ENCODE measurements at places on chromosomes 13 and 19.

GRCh38 chr19:869245-870177 lies 10.0 kb downstream of the CFD start:
- no peak for DNase-seq

GRCh38 chr19:3687774-3688706 lies 12.2 kb downstream of the PIP5K1C start:
- no peak for DNase-seq

GRCh38 chr13:50125554-50126262 lies 110.5 kb downstream of the KCNRG start:
- DNase-seq: peak; percentile 66

DNA sequence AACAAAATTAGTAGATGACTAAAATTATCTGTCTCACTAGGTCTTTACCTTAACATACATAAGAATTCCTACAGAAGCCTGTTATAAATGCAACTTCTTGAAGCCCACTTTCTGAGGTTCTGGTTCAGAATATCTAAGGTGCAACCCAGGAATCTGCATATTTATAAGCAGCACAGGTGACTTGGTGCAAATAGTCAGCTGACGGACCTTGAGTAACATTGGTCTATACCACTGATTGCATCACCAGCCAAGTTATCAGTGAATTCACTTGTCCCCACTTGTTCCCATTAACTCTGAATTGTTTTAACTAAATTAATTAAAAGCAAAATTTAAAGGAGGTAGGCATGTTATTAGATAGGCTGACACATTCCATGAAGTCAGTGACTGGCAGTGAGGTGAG lies 109.9 kb downstream of the FRY start:
- no peak for DNase-seq

- DNase-seq: peak; percentile 92
Observed at GRCh38 chr13:71867131-71867814, at the start of gene DACH1. Gene DACH1 (minus strand): TSS chr13:71867204.

DNA sequence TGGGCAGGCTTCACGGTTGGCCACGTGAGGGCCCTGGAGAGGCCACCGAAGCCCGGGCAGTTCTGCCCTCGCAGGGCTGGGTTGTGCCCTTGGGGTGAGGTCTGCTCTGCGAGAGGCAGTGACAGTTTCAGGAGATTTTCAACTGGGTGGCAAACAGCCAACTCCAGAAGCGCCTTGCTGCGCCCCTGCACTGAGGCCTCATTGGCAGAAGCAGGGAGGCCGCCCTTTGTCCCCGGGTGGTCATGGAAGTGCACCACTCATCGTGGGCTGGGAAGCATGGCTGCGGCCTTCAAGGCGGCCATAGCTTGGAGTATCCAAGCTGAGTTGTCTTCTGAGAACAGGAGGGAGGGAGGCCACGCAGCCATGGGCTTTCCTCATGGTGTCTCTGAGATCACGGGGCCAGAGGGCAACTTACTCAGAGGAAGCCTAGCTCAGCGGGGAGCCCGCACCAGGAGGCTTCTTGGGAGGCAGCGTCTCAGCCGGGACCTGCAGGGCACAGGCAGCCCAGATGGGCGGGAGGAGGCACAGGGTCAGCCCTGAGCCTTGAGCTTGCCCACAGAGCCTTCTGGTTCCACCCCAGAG lies 14.8 kb downstream of the PLEKHJ1 start:
- DNase-seq: no peak

- DNase-seq: no peak
Observed at GRCh38 chr13:65508745-65509144, 1721.4 kb downstream of the PCDH9 start.

GRCh38 chr13:33876716-33877394 lies 58.9 kb downstream of the RFC3 start:
- no peak for DNase-seq

- DNase-seq: no peak
Observed at GRCh38 chr19:55467236-55468053, 2.9 kb upstream of the C19orf85 start.

GRCh38 chr19:35650581-35650980 lies 2.5 kb downstream of the COX6B1 start:
- DNase-seq: no peak

GRCh38 chr13:102799426-102800144 lies 666 bp downstream of the BIVM start:
- no peak for DNase-seq

- DNase-seq: no peak
Observed at GRCh38 chr13:30743319-30744055, 8.1 kb downstream of the ALOX5AP start.

DNA sequence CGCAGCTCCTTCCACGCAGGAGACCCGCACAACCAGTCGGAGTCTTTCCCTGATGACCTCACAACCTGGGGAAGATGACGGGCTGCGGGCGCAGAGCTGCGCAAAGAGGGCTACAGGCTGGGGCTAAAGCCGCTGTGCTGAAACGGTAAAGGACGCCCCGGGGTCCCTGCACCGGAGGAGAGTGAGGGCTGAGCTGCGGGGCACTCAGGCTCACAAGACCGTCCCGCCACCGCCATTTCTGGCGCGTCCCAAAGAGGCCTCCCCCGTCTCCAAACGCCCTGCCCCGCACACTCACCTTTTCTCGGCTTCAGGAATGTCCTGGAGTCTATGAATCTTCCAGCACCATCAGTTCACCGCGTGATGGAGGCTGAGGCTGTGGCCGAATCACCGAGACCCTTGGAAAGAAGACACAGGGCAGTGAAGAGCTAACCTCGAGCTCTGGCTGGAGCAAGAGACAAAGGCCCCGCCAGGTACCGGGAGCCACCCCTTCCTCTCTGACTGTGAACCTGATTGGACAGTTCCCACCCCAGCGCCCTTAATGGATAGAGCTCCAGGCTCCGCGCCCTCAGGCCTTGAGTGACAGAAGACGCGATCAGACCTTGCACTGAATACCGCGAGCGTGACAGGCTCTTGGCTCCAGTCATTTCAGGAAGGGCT lies 41.8 kb upstream of the ZNF429 start:
- peak; percentile 90 for DNase-seq

DNA sequence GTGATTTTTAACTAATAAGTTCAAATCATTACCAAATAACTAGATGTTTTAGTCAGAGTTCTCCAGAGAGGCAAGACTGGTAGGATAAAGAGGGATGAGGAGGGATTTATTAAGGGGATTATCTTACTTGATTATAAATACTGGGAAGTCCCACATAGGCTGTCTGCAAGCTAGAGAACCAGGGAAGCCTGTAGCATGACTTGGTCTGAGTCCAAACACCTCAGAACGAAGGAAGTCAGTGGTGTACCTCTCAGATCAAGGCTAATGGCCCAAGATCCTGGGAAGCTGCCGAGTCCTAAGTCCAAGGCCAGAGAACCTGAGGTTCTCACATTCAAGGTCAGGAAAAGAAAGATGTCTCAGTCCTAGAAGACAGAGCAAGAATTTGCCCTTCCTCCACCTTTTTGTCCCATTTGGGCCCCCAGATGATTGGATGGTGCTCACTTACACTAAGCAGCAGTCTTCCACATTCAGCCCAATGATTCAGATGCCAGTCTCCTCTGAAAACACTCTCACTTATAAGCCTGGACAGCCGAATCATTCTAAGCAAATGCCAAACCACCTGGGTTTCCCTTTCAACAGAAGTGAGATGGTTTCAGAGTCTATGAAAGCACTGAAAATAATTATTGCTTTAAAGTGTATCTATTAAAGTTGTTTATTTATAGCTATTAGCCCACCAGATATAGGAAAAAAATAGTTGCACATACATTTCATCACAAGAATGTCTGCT lies 1599.2 kb downstream of the OLFM4 start:
- no peak for DNase-seq

- DNase-seq: no peak
Observed at GRCh38 chr19:49507803-49508494, 4.5 kb upstream of the FCGRT start.

DNA sequence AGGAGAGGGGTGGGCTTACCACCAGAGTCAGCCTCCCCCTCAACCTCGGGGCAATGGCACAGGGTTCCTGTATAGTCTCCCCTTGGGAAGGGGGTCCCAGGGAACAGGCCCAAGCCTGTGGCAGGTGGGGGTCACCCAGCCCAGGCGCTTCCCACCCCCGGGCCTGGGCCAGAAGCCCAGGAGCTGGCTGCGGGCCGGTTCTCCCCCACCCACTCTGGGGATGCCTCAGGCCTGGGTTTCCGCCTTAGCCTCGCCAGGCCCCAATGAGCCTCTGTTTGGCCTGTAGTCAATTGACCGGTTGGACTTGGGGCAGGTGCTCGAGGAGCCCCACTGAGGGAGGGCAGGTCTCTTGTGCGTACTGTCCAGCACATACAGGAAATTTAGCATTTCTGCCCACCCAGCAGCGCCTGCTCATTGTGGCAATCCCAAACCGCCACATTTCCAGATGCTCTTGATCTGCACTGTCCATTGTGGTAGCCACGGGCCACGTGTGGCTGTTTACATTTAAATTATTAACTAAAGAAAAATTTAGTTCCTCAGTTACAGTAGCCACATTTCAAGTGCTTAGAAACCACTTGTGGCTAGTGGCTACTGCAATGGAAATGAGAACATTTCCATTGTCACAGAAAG lies 9.9 kb downstream of the LYL1 start:
- no peak for DNase-seq

GRCh38 chr13:90395348-90395747 lies 952.1 kb upstream of the MIR17HG start:
- no peak for DNase-seq

GRCh38 chr19:4267901-4268815 lies 10.9 kb upstream of the SHD start:
- DNase-seq: no peak

DNA sequence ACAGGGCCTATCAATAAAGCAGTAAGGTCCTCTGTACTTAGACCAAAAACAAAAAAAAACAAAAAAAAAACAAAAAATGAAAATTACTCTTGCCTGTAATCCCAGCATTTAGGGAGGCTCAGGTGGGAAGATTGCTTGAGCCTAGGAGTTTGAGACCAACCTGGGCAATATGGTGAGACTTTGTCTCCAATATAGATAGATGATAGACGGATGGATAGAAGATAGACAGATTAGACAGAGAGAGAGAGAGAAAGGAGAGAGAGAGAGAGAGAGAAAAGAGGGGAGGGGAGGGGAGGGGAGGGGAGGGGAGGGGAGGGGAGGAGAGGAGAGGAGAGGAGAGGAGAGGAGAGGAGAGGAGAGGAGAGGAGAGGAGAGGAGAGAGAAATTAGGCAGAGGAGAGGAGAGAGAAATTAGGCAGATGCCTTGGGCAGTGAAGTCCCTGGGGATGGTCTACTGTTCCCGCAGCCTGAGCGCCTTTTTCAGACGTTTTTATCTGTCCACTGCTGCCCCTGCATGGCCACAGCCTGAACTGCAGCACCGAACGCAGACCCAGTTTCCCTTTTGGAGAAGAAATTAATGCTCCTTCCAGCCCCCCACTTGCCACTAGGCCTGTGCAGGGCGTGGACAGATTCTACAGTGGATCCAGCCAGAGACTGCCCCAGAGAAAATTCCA lies 9.8 kb upstream of the ZNF627 start:
- peak; percentile 51 for DNase-seq

DNA sequence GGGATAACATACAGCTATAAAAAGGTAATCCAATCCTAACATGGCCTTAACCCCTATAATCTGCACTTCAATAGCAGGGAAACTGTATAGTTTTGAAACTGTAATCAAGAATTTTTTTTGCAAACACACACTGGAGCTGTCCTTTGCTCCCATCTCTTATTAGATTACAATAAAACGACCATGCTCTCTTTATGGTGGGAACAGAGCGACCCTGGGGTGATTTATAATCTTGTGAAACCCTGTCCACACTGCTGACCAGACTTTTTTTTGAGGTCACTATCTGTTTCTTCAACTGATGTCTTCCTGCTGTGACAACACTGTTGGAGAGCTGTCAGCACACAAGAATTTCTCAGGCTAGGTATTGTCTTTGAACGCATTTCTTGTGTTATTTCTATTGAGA lies 35.3 kb downstream of the DACH1 start:
- DNase-seq: no peak

DNA sequence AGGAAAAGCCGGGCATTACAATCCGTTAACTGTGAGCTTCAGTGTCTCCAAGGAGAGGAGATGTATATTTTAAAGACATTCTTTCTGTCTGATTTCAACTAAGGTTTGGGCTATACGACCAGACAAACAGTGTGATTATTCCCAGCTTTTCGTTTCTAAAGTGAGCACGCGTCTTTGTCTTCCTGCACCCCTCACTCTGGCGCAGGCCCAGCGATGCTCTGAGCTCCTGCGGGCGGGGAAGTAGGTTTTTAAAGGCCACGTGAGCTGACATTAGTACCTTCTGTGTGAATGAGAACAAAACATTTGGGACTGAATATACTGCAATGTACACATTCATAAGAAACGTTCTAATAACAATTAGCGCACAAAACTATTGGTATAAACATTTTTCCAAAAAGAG lies 15.3 kb upstream of the RANBP3 start:
- no peak for DNase-seq

- no peak for DNase-seq
Observed at GRCh38 chr19:37306383-37306963, 64.4 kb upstream of the ZNF527 start.

DNA sequence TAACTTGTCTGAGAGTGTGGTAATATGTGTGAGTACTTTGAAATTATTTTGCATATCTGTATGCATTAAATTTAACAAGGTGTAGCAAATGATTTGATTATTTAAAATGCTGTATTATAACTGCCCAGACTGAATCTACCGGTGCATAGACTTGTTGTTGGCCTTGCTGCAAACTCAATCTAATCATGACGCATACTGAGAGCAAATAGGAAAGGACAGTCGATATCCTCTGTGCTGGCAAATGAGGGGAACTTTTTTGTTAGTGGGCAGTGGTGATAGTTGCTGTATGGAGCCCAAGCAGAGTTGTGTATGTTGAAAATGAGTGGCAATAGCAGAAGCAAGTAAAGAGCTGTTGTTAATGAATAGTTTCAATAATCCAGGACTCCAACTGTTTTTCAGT lies 127.4 kb downstream of the LMO7 start:
- DNase-seq: no peak

DNA sequence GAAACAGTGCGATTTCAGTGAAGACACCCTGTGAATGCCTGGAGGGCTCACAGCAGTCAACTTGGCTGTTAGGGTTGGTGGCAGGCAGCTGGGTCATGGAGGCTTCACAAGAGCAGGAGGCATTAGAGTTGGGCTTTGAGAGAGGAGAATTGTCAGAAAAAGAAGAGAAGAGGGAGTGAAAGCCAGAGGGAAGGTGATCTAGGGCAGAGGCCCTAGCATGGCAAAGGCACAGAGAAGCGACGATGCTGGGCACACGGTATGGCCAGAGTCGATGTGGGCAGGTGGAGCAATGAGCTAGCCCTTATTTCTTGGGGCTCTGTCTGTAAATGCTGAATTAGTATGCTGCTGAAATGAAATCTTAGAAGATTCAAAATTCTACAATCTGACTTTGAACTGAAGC lies 52.6 kb upstream of the OLFM4 start:
- DNase-seq: no peak

- no peak for DNase-seq
Observed at GRCh38 chr13:44903574-44903985, 85.7 kb downstream of the NUFIP1 start.

- DNase-seq: no peak
Observed at GRCh38 chr19:28746478-28746877, 466.5 kb downstream of the UQCRFS1 start.

GRCh38 chr19:38149661-38150061 lies 74.4 kb downstream of the DPF1 start:
- no peak for DNase-seq

- DNase-seq: no peak
Observed at GRCh38 chr19:49691243-49692146, 579 bp downstream of the CPT1C start.
